ENCODE measurements at places on chromosomes 2 and 18.

DNA sequence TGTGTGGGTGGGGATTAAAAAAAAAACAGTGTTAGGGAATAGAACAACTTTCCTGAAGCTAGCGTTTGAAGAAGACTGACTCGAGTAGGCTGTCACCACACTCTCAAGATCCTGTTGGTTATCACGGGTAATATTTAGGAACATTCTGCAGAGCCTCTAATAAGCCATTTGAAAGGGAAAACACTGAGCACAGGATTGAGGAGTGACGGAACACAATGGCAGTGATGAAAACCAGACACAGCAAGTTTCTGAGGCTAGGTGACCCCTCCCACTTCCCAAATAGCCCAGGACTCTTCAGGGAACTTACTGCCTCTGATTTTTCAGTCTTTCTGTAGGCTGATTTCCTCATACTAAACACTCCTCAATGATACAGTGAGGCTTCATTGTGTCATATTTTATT lies 88.2 kb upstream of the TMEM200C start:
- DNase-seq, result no peak

DNA sequence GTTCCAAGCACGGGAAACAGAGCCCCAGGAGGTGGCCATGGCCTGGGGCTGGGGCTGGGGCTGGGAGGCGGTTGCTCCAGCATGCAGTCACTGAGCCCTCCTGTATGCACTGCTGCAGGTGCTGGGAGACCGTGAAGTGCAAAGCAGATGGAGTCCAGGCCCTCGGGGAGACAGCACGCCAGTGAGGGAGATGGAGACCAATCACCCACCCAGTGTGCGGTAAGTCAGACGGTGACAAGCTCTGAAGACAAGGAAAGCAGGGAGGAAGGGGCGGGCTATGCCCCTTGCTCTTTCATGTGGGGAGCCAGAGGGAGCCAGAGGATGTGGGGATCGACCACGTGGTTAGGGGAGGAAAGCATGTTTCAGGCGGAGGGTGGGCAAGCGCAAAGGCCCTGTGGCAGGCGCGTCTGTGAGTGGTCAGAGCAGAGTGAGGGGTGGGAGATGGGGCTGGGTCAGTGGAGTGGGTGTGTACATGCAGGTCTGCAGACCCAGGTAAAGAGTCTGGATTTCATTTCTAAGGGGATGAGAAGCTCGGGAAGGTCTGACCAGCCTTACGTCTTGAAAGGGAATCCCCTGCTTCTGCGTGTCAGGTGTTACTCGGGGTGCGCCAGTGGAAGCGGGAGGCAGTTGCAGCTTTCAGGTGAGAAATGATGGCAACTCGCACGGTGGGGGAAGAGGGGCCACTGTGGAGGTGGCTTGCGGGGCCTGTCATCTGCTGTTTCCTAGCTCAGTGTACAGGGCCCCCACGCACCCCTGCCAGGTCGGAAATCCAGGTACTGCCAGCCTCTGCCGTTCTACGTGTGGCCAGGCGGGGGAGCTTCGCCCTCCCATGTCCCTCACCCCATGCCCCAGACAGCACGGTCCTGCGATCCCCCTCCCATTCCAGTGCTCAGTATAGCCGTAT lies 19.4 kb downstream of the RRM2 start:
- no peak for DNase-seq

DNA sequence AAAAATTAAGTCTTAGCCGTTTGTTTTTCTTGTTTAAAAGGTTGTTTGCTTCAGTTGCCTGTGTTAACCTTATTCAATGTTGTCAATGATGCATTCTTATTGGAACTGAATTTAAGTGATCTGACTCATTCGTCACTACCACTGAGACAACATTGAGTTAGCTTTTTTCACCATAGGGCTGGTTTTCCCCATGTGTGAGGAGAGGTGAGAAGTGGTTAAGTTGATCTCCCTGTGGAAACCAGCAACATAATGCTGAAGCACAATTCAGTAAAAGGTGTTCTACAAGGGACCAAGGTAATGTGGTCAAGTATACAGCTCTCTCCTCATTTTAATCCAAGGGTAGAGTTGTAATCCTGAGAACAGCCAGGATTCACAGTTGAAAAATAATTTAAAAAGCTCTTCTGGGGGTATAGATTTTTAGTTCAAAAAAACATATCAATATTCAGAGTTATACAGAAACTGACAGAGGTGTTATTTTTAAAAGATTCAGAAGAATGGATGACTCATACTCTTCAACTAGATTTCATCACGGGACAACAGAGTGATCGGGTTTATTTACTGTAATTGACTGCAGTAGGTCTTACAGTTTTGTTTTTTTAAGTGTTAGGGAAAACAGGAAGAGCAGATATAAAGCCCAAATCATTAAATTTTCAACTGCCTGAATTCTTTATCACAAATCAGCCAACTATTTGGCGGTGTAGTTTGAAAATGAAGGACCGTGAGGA lies 12.6 kb downstream of the NOP58 start:
- DNase-seq, result no peak

DNA sequence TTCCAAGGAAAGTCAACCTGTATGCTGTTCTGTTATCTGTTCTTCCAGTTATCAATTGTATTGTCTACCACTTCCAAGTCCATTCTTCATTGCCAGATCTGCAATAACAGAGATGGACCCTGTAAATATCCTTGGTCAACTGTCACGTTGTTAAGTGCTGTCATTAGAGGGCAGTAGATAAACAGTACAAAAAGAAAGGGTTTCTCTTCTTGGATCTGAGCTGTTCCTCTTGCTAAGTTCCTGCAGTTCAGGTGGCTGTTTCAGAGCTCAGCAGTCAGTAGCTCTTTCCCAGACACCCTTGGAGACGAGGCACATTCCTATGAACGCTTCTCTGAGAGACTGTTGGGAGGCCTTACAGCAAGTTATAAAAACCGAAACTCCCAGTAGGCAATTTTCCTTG lies 957.1 kb upstream of the CHAC2 start:
- DNase-seq, result no peak

DNA sequence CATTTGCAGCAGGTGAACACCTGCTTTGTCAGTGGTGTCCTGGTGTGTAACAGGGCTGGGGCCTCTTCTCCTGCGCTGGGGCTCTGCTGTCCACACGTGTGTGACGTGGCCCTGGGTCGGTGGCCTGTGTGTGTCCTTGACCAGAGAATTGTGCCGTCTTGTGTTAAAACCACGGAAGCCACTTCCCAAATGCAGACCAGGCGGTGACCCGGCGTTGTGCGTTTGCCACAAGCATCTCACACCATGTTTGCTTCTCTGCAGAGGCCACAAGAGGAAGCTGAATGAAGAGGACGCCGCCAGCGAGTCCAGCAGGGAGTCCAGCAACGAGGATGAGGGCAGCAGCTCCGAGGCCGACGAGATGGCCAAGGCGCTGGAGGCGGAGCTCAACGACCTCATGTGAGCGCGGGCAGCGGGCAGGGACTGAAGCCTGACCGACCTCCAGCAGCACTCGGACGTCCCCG lies 44.3 kb upstream of the KCNG2 start:
- no peak for DNase-seq
